Type B pancreatic cell (in vitro differentiated cells): ENCODE measurements at places on chromosomes 12 and 14.

DNA sequence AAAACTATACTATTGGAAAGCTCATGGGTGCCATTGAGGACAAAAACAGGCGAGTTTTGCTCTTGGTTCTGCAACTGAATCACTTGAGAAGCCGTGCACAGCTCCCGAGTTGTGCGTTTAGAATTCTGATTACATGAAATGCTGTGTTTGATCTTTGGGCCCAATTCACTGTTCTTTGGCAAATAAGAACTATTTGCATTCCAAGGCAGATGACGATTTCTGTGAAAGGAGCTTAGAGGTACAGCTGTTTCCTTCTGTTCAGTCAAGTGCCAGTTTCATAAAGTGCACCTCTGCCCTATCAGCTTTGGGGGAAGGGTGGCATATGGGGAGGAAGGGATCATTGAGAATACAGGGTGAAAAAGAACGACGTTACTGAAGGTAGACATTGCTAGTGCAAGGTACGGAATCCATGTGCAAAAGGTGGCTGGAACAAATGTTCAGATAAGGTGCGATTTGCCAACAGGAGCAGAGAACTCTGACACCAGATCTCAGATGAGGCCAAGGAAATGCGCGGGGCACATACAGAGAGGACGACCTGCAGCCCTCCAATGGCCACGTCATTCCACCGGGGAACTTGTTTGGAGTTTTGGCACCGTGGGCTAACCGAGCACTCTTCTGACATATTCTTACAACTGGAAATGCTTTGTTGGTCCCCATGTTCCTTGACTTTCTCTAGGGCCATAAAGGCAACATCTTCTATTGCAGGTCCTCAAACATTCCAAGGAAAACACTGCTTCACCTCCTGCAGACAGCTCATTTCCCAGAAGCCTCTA lies 30.1 kb downstream of the TCHP start:
- DNase-seq = no peak

DNA sequence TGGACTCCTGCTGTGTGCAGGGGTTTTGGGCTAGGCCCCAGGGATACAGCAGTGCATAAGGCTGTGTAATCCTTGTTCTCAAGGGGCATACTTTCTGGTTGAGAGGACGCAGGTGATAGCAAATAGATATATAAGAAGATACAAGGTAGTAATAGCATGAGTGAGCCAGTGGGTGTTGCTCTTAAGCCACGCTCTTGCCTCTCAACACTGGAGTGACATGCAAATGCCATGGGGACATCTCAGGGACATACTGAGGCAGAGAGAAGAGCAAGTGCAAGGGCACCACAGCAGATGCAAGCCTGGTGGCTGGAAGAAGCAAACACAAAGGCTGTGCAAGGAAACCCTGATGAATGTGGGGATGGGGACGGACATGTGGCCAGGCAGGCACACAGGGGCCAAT lies 223.3 kb downstream of the CHST11 start:
- no peak for DNase-seq

GRCh38 chr12:96150442-96150841 lies 43.7 kb upstream of the ELK3 start:
- no peak for DNase-seq

DNA sequence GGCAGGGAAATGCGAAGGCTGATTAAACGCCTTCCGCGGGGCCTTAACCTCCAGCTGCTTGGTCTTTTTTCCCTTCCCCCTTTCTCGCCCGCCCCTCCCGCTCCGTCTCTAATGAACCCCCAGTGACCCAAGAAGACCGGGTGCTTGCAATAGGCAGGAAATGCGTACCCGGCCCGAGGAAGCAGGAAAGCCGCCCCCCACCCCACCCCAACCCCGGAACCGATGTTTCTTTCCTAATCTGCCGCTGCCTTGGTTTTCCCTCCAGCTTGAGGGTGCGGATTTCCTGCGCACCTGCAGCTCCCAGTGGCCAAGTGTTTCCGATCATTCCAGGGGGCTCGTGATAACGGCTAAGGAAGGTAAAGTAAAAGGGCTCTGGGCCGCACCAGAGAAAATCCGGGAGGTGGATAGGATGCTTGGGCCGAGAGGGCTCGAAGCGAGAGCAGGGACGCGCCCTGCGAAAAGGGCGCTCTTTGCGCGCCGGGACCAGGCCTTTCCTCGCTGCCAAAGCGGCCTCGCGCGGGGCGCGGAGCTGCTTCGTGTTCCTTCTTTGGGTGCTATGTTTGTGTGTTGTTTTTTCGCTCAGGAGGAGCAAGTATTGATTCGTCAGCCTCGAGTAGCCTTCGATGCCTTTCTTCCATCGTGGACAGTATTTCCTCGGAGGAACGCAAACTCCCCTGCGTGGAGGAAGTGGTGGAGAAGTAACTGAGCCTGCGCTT lies 983 bp downstream of the MYF6 start:
- no peak for DNase-seq

DNA sequence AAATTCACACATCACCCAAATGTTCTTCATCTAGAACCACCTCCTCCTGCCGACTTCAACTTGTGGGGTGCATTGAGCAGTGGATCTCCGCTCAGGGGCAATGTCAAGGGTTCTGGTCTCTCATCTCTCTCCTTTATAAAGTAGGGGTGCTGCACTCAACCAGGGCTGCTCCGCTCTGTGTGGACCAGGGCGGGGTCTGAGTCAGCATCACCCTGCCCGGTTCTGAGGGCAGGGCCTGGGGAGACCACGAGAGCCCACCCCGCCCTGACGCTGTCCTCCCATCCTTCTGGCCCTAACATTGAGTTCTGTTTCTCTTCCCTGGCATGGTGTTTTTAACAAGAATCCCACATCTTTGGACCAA lies 311.6 kb upstream of the DIO3 start:
- DNase-seq = no peak

GRCh38 chr12:50620978-50621360 lies 116.2 kb downstream of the DIP2B start:
- no peak for DNase-seq
